T-helper 17 cell (primary cell): ENCODE measurements at places on chromosomes 3 and 15. TPM values are rescaled to one million over a fixed set of nuclear protein-coding genes. Genes with fewer than 3 reads are reported as not detected.

GRCh38 chr15:39434163-39434562 is 146.7 kb upstream of the THBS1 start:
- DNase-seq = no peak
- peaks cover 2% of the 10 kb centered on the region for H3K36me3 ChIP-seq
- H3K4me1 ChIP-seq = no peaks in the 10 kb centered on the region
- H3K4me3 ChIP-seq = no peak overlapping the region
- peaks cover 54% of the 10 kb centered on the region for H3K27me3 ChIP-seq

GRCh38 chr3:149486726-149487125 is 12.2 kb downstream of the TM4SF4 start:
- H3K4me3 ChIP-seq = no peak overlapping the region
- H3K4me1 ChIP-seq = peaks cover under 1% of the 10 kb centered on the region
- no peak for DNase-seq
- H3K36me3 ChIP-seq = no peaks in the 10 kb centered on the region
- no peak overlapping the region for H3K27ac ChIP-seq

Gene RFX7
- total RNA-seq = 26.8 TPM

DNA sequence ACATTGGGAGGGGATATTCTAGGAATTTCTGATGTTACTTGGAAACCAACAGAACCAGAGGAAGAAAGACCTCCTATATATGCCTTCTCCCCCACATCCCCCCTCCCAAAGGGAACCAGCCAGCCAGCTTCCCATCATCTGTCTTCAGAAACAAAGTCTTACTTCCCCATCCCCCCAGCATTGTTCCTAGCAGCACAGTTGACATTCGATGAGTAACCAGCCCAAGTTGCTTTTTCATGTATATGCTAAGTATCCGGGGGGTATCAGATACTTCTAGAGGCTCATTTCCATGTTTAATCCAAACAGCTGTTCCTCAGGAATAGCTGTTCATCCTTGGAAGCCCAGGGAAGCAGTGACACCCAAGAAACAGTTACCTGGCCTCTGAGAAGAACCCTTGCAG is 16.0 kb downstream of the RMDN3 start:
- DNase-seq = no peak
- peak overlapping the region; percentile 14 for H3K27ac ChIP-seq
- no peaks in the 10 kb centered on the region for H3K27me3 ChIP-seq
- H3K4me1 ChIP-seq = peaks cover 6% of the 10 kb centered on the region

Gene ANKUB1
- not detected for total RNA-seq

Gene CMC1
- 8.3 TPM for total RNA-seq

- H3K4me1 ChIP-seq = peaks cover 4% of the 10 kb centered on the region
- H3K36me3 ChIP-seq = no peaks in the 10 kb centered on the region
- no peak overlapping the region for H3K4me3 ChIP-seq
- H3K27me3 ChIP-seq = peaks cover 29% of the 10 kb centered on the region
- no peak overlapping the region for H3K27ac ChIP-seq
- no peak for DNase-seq
These were observed 27.9 kb upstream of the TLE3 start for GRCh38 chr15:70125605-70126004.

DNA sequence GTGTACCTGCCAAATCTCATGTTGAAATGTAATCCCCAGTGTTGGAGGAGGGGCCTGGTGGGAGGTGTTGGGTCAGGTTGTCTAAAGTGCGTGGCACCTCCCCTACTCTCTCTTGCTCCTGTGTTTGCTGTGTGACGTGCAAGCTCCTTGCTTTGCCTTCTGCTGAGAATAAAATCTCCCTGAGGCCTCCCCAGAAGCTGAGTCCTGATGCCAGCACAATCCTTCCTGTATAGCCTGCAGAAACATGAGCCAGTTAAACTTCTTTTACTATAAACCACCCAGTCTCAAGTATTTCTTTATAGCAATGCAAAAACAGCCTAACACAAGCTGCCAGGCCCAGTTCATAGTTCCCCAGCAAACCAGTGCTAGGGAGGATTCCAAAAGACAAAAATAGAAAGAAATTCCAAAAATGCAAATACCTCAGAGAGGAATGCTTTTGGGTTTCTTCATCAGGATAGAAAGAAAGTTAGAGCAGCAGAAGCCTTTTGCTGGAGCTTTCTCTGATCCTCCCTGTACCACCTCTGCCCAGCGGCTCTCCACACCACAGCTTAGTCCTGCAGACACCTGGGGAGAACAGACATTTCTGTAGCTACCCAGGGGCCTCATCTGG is 25.9 kb upstream of the CDV3 start:
- H3K27ac ChIP-seq = no peak overlapping the region
- no peaks in the 10 kb centered on the region for H3K27me3 ChIP-seq
- H3K4me1 ChIP-seq = no peaks in the 10 kb centered on the region
- H3K36me3 ChIP-seq = no peaks in the 10 kb centered on the region
- H3K4me3 ChIP-seq = no peak overlapping the region

Gene MAGEL2
- total RNA-seq = not detected

DNA sequence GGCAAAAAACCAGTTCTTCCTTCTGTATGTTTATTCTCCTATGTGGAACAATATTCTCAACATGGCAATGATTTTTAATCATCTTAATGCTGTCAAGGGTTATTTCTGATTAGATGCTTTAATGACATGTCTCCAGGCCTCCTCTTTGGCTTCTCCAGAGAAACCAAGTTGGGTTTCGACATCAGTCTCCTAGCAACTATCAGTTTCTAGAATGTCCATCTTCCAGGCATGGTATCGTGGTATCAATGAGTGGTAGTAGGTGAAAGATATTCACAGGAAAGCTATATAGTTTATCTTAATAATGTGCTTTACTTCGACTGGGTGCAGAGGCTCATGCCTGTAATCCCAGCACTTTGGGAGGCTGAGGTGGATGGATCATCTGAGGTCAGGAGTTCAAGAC is 128.5 kb downstream of the C3orf70 start:
- no peak overlapping the region for H3K4me3 ChIP-seq
- DNase-seq = no peak
- no peaks in the 10 kb centered on the region for H3K27me3 ChIP-seq
- no peak overlapping the region for H3K27ac ChIP-seq
- H3K4me1 ChIP-seq = peaks cover 2% of the 10 kb centered on the region

DNA sequence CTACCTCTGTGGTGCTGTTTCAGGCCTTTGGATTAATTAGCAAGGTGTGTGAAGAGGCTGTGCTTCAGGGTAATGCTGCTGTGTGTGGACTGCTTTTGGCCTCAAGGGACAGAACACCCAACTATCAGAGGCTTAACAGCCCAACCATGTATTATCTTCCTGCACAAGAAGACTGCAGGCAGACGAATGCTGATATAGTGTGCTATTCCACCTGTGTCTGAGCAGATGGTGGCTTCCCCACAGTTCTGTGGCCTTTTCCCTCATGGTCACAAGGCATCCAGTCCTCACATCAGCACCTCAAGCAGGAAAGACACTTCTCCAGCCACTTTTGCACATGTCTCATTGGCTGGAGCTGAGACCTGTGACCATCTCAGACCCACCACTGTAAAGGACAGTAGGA is 76.6 kb downstream of the CHCHD6 start:
- H3K4me3 ChIP-seq = no peak overlapping the region
- H3K27ac ChIP-seq = no peak overlapping the region
- H3K27me3 ChIP-seq = no peaks in the 10 kb centered on the region

Gene CKMT1B
- not detected for total RNA-seq

DNA sequence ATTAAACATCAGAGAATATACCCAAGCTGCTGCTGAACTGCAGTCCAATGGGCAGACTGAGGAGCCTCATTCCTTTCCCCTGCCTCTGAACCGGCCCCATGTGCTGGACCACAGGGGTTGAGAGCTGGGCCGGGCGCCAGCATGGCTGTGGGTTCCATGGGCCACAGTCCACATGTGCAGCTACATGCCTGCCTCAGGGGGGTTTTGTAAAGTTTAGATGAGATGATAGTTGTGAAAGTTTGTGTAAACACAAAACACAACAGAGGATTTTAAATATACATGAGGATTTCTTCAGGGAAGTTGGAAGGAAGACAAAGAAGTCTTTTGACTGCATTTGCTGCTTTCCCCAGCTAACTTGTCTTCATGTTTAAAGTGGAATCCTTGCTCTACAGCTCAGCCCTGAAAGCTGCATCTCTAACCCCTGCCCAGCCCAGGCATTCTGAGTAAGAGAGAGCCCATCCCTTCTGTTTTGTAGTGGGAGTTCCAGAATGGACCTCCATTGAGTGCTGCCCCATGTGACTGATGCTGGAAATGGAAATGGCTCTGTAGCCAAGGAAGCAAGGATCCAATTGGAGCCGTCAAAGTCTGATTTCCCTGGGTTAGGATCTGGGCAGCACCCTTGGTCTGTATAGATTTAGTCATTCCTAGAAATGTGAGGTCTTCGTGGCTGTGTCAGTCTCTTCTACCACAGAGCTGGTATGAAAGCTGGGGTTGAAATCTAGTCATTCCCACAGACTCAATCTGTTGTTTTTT is 17.5 kb downstream of the SLC12A8 start:
- peaks cover 22% of the 10 kb centered on the region for H3K27me3 ChIP-seq
- no peaks in the 10 kb centered on the region for H3K36me3 ChIP-seq
- no peak for DNase-seq
- no peak overlapping the region for H3K27ac ChIP-seq
- no peak overlapping the region for H3K4me3 ChIP-seq

Gene TRA2B
- total RNA-seq = 637 TPM

- no peaks in the 10 kb centered on the region for H3K4me1 ChIP-seq
- H3K27ac ChIP-seq = no peak overlapping the region
- DNase-seq = no peak
- H3K27me3 ChIP-seq = no peaks in the 10 kb centered on the region
These were observed 955.0 kb upstream of the ALCAM start for GRCh38 chr3:104411757-104412156.

DNA sequence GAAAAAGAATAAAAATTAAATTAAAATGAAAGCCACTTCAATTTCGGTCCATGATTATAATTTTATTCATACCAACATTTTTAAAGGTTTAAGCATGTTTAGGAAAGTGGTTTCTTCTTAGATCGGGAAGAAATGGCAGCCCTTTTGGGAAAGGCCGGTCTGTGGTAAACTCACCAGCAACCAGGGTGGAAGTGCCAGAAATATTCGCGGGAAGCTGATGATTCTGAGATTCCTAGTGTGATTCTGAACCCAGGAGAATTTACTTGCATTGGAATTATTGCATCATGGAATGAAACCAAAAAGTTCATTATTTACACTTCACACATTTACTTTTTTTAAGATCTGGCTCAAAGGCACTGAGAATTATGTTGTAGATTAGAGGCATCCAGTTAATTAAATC is 97.2 kb upstream of the CCNL1 start:
- DNase-seq = no peak
- no peaks in the 10 kb centered on the region for H3K4me1 ChIP-seq
- H3K4me3 ChIP-seq = no peak overlapping the region
- peaks cover 6% of the 10 kb centered on the region for H3K36me3 ChIP-seq

- H3K27me3 ChIP-seq = no peaks in the 10 kb centered on the region
- H3K4me3 ChIP-seq = no peak overlapping the region
- H3K4me1 ChIP-seq = no peaks in the 10 kb centered on the region
- no peak for DNase-seq
- no peaks in the 10 kb centered on the region for H3K36me3 ChIP-seq
These were observed 51.5 kb downstream of the GABRB3 start for GRCh38 chr15:26721232-26721967.

Gene LRTM1
- total RNA-seq = not detected

- no peak overlapping the region for H3K27ac ChIP-seq
- no peaks in the 10 kb centered on the region for H3K36me3 ChIP-seq
- no peak overlapping the region for H3K4me3 ChIP-seq
- no peaks in the 10 kb centered on the region for H3K4me1 ChIP-seq
- no peak for DNase-seq
These were observed 773.1 kb upstream of the NR2F2 start for GRCh38 chr15:95557226-95558046.
